IPS DF 19.7 (cell line): ENCODE measurements at places on chromosomes 7 and 10.

DNA sequence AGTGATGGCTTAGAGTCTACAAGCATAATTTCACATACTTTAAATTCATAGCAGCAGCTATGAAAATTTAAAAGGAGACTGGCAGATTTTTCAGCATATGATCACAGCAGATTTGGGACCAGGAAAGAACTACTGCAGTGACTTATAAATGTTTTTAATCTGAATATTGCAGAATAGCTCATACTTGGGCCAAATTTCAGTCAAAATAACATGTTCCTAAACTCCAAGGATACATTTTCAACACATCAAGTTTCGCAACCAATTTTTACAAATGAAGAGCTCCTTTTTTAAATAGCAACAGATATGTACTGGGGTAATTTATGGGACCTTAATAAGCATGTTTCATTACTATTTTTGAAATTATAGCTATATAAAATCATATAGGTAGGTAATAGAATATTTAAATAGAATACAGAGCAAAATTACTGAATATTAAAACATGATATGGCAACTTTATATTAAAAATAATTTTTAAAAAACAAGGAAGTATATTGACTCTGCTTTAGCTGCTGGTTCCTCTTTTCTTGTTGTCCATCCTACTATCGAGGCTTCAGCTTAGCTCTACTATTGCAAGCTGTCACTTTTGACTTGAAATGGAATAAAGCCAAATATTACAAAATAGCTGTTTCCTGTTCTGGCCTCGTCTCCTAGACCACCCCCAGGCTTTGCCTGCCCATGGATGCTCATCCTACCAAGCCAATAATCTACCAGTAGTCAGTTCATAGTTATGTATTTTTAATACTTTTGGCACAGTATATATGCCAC is 123.1 kb downstream of the NRBF2 start:
- no peak for DNase-seq

DNA sequence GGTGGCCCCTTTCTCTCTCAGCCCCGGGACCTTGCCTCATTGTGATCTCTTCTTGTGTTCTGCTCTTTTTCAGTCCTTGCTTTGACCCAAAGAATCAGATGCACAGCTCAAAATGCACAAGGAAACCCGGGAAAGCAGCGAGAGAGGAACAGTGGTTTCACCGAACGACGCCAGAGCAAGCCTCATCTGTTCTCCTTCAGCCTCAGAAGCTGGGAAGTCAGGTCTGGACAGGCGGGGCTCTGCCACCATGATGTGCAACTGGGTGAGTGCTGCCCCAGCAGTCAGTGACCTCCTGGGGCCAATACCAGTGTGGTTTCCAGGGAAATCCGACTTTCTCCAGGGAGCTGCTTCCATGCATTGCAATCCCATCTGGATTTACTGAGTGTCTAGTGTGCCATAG is 133.4 kb downstream of the PRKCQ start:
- DNase-seq = no peak

- DNase-seq = no peak
Measured at GRCh38 chr10:101631821-101632475, 43.8 kb downstream of the DPCD start.

DNA sequence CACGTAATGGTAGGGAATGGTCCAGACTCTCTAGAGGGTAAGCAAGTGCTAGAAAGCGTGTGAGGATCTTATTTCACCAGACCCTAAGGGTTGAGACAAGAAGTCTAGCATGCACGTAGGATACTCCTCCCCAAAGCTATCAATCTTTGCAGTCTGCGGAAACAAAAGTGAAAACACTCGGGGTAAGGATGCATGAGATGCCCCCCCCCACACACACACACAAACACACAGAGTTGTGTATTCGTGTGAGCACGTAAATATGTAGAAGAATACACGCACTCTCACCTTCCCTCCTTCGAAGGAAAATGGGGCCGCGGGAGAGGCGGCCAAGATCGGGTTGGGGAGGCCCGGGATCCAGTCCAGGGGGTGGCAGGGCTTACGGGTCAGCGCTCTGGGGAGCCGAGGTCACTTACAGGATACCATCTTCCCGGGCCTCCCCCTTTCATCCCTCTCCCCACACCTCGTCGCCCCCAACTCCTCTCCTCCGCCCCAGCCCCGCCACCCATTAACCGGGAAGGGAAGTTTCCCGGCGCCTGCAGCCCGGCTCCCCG is 455 bp downstream of the CUL2 start:
- DNase-seq = no peak

- DNase-seq = no peak
Measured at GRCh38 chr10:16565604-16566003, 43.9 kb upstream of the C1QL3 start.

GRCh38 chr7:94514917-94515316 is 5.3 kb downstream of the CASD1 start:
- no peak for DNase-seq

DNA sequence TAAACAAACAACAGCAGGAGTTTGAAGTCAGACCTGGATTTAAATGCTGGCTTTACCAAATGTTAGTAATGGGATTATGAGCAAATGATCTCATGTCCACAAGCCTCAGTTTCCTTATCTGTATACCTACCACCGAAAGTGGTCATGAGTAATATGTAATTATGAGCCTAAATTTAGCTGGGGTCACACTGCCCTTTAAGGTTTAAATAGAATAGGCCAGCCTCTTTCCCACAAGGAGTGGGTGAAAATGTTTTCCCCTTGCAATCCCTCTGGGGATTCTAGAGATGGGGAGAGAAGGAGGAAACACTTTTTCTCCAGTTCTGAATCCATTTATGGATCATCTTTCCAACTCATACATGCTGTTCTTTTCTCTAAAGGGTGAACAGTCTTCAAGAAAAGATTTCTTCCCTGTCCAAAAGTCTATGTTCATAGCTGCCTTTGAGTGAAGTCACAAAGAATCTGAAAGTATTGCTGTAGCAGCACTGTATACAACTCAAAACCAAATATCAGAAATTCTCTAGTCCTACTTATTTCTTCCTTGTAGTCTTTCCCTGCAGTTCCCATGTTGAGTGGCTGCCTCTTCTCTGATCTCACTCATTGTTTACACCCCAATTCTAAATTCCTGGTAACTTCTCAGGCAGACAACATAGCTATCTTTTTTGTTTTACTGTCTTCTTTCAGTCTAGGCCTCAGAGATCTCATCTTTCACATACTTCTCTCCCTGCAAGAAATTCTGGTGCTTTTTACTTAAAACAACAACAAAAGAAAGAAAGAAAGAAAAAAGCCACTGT is 7.4 kb upstream of the TSPAN12 start:
- DNase-seq = no peak

- no peak for DNase-seq
Measured at GRCh38 chr7:50552139-50552538, 13.1 kb downstream of the DDC start.

- no peak for DNase-seq
Measured at GRCh38 chr7:48389977-48390376, 218.7 kb downstream of the ABCA13 start.

DNA sequence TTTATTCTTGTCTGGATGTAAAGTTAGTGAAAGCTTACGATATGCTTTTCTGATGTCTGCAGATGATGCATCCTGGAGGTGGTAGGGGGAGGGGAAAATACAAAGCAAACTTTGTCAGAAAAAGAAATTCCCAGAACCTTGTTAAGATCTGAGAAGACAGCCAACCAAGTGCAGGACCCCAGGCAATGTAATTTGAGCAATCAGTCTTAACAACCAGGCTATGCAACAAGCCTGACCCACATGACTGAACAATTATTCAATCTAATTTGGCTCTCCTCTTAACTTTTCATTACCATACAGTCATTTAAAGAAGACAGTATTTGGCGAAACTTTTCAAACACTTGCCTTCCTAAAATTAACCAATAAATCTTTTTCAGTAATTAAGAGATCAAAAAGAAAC is 74.5 kb downstream of the DNAJC1 start:
- no peak for DNase-seq

DNA sequence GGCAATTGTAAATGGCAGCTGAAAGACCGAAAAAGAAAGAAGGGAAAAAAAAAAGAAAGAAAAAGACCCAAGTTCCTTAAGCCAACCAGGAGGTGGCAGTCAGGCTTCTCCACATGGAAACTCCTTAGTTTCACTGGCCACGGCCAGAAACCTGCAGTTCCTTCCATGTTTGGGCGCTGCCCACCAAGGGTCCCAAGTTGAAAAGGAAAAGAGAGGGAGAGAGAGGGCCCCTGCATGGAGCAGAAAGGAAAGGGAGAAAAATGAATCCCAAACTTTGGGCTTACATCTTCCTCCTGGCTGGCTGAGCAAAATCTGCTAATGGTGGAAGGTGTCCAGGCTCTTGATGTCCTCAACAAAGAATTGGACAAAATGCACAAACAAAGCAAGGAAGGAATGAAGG is 31.8 kb upstream of the ABCA13 start:
- DNase-seq = no peak

DNA sequence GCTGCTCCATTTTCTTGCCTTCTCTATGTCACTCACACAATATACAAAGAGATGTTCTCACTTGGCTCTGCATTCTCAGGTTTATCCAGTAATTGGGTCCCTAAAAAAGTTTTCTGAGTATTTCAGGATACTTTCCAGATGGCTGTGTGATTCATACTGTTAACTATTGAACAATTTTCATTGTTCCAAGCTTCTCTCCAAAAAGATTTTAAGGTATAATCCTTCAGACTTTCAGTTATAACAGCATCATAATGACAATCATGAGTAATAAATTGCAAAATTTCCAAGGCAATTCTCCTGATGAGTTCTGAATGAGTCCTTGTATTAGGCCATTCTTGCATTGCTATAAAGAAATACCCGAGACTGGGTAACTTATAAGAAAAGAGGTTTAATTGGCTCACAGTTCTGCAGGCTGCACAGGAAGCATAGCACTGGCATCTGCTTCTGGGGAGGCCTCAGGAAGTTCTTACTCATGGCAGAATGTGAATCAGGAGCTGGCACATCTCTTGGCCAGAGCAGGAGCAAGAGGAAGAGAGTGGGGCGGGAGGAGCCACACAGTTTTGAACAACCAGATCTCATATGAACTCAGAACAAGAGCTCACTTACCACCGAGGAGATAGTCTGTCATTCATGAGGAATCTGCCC is 148.1 kb downstream of the SLC16A9 start:
- DNase-seq = no peak
